Fibroblast of skin of back (primary cell): ENCODE measurements at places on chromosomes 6 and 20.

DNA sequence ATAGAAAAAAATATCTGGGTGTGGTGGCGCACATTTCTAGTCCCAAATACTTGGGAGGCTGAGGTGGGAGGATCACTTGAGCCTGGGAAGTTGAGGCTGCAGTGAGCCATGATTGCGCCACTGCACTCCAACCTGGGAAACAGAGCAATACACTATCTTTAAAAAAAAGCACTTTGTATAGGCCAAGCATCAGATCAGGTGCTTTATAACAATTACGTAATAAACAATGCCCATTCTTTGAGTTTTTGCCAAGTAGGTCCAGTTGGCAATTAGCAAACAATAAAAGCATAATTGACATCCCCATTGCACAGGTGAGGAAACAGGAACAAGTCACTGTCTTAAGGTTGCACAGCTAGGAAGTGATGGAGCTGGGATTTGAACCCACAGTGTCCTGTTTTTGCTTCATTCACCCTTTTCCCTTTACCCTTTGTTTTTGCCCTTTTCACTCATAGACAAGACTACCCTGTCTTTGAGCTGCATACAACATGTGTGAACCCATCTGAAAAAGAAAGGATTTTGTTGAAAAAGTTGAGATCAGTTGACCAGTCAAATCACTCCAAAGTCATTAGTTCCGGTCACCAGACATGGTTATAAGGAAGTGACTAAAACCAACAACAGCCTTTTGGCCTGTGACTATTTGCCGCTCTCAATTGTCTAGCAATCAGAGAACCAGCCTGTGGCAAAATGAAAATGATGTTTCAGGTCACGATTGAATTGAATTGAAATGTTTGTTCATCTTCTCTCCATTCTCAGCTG is 303.6 kb downstream of the TFAP2C start:
- no peak for DNase-seq

DNA sequence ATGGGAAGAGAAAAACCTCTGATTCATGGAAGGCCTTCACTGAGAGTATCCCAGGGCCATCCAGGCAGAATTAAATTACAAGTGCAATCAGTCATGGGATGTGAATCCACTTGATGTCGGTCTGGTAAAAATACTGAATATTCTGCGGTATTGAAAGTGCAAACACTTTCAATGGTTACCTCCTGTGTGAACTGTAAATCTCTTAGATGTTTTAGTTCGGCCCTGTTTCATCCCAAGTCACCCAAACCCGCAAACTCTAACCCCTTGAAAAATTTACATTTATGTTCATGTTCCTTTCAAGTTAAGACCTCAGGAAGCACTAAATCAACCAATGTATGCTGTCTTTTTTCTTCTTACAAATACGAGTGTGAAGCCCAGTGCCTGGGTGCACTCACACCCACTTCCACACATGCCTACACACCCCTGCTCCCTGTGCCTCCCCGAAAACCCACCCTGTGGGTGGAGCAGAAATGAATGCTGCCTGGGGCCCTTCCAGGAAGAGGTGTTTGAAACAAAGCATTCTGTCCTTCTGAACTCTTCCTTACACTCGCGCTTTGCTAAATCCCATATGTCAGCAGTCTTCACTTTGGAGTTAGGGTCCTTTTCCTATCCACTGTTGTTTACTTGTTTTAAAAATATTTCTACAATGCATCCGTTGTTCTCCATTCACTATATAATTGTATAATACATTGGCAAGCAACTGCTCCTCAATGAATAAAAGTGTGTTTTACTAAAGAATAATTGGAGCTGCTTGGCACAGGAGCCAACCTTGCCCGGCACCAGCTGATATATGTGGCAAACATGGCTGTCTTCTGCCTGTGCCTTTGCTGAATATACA is 62.7 kb downstream of the FYN start:
- DNase-seq = no peak

GRCh38 chr6:101776919-101777350 is 383.4 kb downstream of the GRIK2 start:
- DNase-seq = no peak

DNA sequence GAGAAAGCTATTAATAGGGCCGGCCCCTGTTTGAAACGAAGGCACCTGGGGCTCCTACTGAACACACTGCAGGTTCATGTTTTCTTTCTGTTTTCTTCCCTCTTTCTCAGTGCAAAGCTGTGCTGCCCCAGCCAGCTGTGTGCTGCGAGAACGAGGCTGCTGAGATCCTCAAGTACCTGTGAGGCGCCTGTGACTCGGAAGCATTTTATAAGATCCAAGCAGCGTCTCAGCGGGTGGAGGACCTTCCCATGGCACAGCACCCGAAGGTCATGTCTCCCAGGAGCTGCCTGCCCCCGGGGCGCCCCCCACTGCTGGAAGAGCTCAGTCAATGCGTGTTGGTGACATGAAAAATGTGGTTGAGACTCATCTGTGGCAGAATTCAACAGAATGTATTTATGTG is 66.3 kb downstream of the SMOC2 start:
- DNase-seq = no peak

DNA sequence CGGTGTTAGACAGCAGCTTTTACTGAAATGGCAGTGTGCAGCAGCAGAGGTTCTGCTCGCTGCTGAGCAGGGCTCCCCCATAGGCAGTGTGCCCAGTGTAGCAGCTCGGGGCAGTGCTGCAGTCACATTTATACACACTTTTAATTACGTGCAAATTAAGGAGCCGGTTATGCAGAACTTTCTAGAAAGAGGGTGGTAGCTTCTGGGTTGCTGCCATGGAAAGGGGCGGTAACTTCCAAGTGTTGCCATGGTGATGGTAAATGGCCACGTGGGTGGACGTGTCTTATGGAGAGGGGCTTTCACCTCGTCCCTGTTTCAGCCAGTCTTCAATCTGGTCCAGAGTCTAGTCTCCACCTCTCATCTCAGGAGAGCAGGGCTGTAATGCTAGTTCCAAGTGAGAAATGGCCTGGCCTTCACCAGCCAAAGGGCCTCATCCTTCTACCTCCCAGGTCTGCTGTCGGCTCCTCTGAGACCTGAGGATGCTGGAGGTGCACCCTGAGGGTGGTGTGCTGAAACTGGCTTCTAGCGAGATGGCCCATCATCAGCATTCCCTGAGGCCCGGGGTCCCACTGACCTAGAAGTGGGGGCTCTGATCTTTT is 180.5 kb upstream of the PMEPA1 start:
- no peak for DNase-seq

- peak; percentile 71 for DNase-seq
Measured at GRCh38 chr6:158142789-158143188, 25.3 kb downstream of the SERAC1 start.

GRCh38 chr6:38503032-38503773 is 136.5 kb downstream of the BTBD9 start:
- no peak for DNase-seq

- peak; percentile 16 for DNase-seq
Measured at GRCh38 chr6:166640342-166641043, 13.4 kb upstream of the RPS6KA2 start.

DNA sequence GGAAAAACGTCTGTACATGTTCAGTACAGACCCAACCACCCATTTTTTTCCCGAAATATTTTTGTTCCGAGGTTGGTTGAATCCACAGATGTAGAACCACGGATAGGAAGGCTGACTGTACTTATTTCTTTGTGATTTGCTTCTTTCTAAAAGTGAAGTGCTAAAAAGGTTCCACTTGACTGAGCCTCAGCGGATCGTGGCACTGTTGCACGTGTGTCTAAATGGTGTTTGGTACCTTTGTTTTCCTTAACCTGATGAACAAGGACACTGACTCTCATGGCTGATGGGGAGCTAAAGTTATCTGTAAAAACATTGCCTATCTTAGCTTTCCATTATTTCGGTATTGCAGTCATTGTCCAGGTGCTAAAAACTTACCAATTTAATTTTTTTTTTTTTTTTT is 6.2 kb downstream of the BPHL start:
- DNase-seq = no peak

GRCh38 chr20:11056414-11056813 is 382.6 kb upstream of the JAG1 start:
- DNase-seq = no peak

DNA sequence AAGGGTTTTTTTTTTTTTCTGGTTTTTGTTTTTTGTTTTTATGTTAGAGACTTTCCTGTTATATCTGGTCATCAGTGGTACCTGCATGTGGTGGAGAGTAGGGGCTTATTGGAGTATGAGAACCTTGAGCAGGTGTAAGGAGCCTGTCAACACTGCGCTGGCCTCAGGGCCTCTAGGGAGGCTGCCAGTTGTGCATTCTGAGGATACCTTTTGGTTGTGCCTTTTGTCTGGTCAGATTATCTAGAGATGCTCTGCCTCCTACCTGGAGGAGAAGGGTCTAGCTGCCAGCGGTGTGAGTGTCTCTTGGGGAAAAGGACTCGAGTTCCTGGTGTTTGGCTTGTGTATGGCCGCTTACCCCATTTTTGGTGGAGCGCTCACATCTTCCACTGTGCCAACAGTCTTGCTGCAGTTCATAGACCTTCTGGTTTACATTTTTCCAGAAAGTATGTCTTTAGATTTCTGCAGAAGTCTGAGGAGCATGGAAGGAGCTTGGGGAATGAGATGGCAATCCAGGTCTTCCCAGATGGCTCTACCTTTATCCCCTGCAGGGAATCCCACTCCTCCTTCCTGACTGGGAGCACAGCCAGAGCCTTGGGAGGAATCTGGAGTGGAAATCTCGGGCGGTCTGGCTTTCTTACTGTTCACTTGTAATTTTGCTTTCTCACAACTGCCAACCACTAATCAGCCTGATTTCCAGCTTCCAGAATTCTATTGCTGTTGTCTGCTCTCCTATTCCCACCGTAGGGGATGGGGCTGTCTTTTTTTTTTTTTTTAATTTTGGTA is 49.9 kb downstream of the PTPN1 start:
- no peak for DNase-seq

DNA sequence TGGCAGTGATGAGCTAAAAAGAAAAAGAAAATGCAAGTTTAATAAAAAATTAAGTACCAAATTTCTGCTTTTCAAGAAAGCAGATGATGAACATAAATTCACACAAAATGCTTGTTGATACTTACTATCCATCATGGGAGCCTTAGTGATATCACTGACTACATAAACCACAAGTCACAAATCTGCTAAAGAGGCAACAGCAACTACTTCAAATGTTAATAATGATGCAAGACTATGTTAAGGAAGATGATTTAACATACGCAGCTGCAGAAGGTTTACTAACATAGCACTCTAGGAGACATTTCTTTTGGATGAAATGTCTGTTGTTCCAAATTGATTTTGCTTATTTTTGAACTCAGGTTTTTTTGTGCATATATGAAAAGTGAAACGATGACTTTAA is 18.6 kb downstream of the FYN start:
- DNase-seq = no peak

GRCh38 chr6:21115111-21115510 is 478.4 kb upstream of the SOX4 start:
- peak; percentile 20 for DNase-seq

DNA sequence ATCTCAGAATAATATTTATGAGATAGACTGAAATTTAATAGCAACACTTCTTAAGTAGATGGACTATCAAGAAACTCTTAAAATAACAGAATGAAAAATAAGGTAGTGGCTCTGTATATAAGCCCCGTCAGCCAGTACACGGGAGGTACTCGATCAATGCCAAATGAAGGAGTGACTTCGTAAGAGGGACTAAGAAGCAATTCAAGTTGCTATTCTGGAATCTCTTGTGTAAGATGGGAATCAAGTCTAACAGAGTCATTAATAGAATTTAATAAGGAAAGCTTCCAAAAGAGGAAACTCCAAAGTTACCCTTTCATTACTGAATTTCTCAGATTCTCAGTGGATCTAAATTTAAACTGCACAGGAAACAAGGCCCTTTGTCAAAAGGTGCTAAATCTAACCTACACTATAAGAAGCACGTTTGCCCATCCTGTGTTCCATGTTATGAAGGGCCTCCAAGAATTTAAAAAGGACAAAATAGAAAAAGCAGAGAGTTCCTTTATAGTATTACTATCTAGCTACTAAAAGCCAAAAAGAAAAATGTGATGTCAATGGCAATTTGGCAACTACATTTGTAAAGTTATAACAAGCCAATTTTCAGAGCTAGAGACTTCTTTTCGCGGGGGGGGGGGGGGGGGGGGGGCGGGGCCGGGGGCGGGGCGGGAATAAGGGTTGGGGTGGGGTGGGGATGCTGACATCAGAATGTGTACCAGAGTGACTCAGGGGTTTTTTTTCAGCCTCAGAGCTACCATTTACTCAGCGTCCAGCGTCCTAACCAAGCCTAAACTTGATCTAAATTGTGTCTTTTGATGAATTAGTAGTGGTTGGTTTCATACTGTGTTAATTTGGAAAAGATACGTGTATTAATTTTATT is 200.6 kb downstream of the GMPR start:
- DNase-seq = peak; percentile 63
